ENCODE measurements at places on chromosomes 13 and 19. TPM values are rescaled to one million over a fixed set of nuclear protein-coding genes. Genes with fewer than 3 reads are reported as not detected.
A peak's percentile ranks its signal among the peaks of the same experiment; 100 is the strongest.

DNA sequence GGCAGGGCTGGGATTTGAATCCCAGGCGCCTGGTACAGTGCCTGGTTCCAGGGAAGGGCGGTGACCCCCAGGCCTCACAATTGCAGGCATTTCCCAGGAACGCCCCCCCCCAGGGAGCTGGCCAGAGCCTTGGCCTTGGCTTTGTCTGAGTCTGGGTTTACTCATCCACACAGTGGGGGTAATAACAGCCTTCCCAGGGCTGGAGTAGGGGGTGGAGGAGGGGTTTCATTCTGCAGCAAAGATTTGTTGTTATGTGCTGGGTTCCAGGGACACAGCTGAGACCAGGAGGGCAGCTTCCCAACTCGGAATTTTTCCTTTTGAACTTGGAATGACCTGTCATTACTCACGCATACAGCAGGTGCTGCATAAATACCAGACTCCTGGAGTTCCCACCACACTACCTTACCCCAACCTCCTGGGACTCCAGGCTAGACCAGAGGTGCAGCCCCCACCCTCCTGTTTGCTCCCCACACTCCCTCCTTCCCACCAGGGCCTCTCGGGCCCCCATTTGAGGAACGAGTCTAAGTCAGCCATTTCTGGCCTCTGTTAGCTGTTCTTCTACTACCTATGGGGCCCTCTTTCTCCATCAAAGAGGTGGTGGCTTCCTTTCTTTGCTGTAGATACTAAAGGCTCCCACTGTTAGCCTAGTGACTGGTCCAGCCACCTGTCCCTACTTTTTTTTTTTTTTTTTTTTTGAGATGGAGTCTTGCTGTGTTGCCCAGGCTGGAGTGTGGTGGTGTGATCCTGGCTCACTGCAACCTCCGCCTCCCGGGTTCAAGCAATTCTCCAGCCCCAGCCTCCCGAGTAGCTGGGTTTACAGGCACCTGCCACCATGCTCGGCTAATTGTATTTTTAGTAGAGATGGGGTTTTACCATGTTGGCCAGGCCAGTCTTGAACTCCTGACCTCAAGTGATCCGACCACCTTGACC lies 1.6 kb upstream of the ADAMTS10 start:
- DNase-seq: peak; percentile 74
- H3K4me1 ChIP-seq: peaks cover 42% of the 10 kb centered on the region
- H3K36me3 ChIP-seq: peaks cover 9% of the 10 kb centered on the region

DNA sequence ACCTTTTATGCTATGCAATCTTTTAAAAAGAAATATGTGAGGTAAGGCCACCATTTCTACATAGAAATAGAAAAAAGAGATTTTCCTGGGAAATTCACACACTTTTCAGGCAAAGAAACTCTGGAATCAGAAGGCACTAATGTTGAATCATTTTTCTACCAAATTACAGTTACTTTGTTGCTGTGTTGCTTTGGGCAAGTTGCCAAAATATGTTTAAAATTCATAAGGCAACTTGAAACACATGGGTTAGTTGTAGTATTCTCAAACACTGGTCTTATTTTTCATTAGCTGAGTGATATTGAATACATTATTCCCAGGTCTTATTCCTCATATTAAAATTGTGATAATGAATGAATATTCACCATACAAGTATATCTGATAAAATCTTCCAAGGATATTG lies 195.0 kb upstream of the SLITRK1 start:
- H3K27me3 ChIP-seq: no peaks in the 10 kb centered on the region
- no peaks in the 10 kb centered on the region for H3K4me1 ChIP-seq
- H3K4me3 ChIP-seq: no peak overlapping the region
- H3K36me3 ChIP-seq: no peaks in the 10 kb centered on the region

DNA sequence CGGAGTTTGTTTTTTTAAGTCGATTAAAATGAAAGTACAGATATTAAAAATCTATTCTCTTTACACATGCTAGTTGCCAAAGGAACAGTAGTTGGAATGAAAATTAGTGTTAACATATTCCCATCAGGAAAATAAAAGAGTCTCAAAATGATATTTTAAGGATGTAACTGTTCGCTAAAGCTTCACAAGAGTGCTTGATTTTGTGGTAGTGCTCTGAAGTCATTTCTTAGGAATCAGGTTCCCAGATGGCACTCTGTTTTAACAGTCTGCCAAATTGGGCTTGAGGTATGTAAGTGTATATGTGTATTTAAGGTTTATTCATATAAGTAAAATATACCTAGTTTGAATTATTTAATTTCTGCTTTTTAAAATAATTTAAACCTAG lies 128.8 kb downstream of the LMO7 start:
- H3K4me1 ChIP-seq: peaks cover 22% of the 10 kb centered on the region
- DNase-seq: no peak
- H3K27me3 ChIP-seq: no peaks in the 10 kb centered on the region
- no peak overlapping the region for H3K27ac ChIP-seq

DNA sequence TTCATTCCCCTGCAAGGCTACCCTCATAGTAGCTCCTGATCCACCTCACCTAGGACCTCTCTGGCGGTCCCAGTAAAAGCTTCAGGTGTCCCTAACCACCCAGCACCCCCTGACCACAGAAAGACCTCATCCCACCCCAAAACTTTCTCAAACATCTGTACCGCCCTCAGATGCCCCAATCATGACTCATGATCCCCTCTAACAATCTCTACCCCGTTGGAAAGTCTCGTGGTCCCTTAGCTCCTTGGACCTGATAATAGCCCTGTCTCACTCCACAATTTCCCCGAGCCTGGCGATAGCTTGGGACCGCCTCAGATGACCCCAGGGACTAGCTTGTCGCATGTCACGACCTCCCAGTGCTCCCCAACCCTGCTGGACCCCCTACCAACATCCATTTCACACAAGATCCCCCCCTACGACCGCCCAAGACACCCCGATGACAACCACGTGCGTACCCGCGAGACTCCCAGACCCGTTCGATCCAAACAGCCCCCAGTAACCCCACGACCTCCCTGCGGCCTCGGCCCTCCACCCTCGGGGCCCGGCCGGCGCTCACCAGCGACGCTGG lies 450 bp downstream of the NDUFA11 start:
- H3K36me3 ChIP-seq: peaks cover 27% of the 10 kb centered on the region
- H3K4me1 ChIP-seq: peaks cover 12% of the 10 kb centered on the region
- peak overlapping the region; percentile 83 for H3K4me3 ChIP-seq

- peak; percentile 95 for DNase-seq
- H3K4me1 ChIP-seq: peaks cover 16% of the 10 kb centered on the region
- peaks cover 35% of the 10 kb centered on the region for H3K36me3 ChIP-seq
- peak within 1 kb of the TSS; percentile 100 for H3K27ac ChIP-seq
- H3K4me3 ChIP-seq: peak within 1 kb of the TSS; percentile 54
- H3K27me3 ChIP-seq: no peaks in the 10 kb centered on the region
These were observed at the start of gene SUGT1 for GRCh38 chr13:52652196-52652979. Gene SUGT1, plus strand, starts transcription at chr13:52652836. Its CDS starts 85 bp downstream, at chr13:52652921.

DNA sequence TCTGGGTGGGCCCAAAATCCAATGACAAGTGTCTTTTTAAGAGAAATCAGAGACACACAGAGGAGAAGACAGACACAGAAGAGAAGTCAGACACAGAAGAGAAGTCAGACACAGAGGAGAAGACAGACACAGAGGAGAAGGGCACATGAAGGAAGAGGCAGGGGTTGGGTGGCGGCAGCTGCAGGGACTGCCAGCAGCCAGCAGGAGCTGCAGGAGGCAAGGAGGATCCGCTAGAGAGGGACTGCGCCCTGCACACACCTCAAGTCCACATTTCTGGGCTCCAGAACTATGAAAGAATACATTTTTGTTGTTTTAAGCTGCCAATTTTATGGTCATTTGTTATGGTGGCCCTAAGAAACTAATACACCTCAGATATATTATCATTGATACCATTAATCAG lies 140.6 kb downstream of the ZIC5 start:
- no peaks in the 10 kb centered on the region for H3K4me1 ChIP-seq
- H3K4me3 ChIP-seq: no peak overlapping the region
- H3K27ac ChIP-seq: no peak overlapping the region

GRCh38 chr13:73687087-73687486 lies 447.1 kb downstream of the KLF12 start:
- DNase-seq: no peak
- no peaks in the 10 kb centered on the region for H3K36me3 ChIP-seq
- no peaks in the 10 kb centered on the region for H3K27me3 ChIP-seq
- no peaks in the 10 kb centered on the region for H3K4me1 ChIP-seq

- H3K4me3 ChIP-seq: no peak overlapping the region
- H3K27ac ChIP-seq: no peak overlapping the region
- no peaks in the 10 kb centered on the region for H3K36me3 ChIP-seq
- H3K4me1 ChIP-seq: no peaks in the 10 kb centered on the region
- DNase-seq: no peak
- no peaks in the 10 kb centered on the region for H3K27me3 ChIP-seq
These were observed 463.2 kb upstream of the ATXN8OS start for GRCh38 chr13:69644447-69644846.

DNA sequence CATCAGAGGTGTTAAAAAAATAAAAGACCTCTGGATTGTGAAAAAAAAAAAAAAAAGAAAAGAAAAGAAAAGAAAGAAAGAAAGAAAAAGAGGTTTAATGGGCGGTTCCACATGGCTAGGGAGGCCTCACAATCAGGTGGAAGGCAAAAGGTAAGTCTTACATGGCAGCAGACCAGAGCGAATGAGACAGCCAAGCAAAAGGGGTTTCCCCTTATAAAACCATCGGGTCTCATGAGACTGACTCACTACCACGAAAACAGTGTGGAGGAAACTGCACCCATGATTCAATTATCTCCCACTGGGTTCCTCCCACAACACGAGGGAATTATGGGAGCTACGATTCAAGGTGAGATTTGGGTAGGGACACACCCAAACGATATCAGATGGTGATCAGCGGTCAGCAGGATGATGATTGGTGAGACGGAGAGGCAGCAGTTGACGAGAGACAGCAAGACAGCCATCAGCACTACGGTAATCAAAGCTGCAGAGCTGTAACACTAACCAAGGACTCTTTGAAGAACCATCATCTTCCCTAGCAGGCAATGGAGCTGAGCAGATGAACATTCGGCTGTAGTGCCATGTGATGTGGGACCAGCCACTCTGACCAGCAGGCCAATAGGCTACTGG lies 3.9 kb upstream of the CD209 start:
- no peaks in the 10 kb centered on the region for H3K36me3 ChIP-seq
- DNase-seq: no peak
- H3K4me1 ChIP-seq: no peaks in the 10 kb centered on the region
- H3K4me3 ChIP-seq: no peak overlapping the region

GRCh38 chr19:17348700-17349099 lies 11.3 kb downstream of the GTPBP3 start:
- no peaks in the 10 kb centered on the region for H3K36me3 ChIP-seq
- peak overlapping the region; percentile 8 for H3K27ac ChIP-seq
- peaks cover 30% of the 10 kb centered on the region for H3K4me1 ChIP-seq
- peak; percentile 92 for DNase-seq

DNA sequence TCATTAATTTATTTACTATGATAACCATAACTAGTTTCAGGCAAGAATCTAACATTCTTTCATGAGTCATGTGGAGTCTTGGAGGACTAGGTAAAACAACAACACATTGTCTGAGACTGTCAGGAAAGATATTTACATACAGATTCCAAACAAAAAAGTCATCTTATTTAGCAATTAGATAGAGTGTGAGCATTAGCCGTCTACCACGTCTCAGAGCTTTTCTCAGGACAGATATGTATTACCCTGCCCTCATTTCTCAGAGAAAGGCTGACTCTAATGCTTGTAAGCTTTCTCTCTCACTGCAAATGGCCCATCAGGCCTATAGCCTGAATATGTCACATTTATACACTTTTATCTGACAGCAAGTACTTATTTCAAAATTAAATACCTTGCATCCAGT lies 312.1 kb upstream of the PCDH20 start:
- H3K4me1 ChIP-seq: no peaks in the 10 kb centered on the region
- no peak overlapping the region for H3K27ac ChIP-seq
- DNase-seq: no peak
- H3K4me3 ChIP-seq: no peak overlapping the region

IGSF23 gene
- total RNA-seq: not detected

SPTBN4 gene
- 0.61 TPM for total RNA-seq

IGFL2 gene
- total RNA-seq: not detected

PGLYRP2 gene
- total RNA-seq: not detected

PTH2 gene
- not detected for total RNA-seq

RNF225 gene
- 0.53 TPM for total RNA-seq

ANKLE1 gene
- total RNA-seq: 0.16 TPM

CLDN10 gene
- not detected for total RNA-seq

NECTIN2 gene
- 273 TPM for total RNA-seq

ZNF541 gene
- total RNA-seq: not detected
